Left lung (tissue), 14 donors: ENCODE measurements at places on chromosomes 7 and 10.

GRCh38 chr10:114077815-114078219, 34.2 kb downstream of the ADRB1 start:
- DNase-seq, result no peak

DNA sequence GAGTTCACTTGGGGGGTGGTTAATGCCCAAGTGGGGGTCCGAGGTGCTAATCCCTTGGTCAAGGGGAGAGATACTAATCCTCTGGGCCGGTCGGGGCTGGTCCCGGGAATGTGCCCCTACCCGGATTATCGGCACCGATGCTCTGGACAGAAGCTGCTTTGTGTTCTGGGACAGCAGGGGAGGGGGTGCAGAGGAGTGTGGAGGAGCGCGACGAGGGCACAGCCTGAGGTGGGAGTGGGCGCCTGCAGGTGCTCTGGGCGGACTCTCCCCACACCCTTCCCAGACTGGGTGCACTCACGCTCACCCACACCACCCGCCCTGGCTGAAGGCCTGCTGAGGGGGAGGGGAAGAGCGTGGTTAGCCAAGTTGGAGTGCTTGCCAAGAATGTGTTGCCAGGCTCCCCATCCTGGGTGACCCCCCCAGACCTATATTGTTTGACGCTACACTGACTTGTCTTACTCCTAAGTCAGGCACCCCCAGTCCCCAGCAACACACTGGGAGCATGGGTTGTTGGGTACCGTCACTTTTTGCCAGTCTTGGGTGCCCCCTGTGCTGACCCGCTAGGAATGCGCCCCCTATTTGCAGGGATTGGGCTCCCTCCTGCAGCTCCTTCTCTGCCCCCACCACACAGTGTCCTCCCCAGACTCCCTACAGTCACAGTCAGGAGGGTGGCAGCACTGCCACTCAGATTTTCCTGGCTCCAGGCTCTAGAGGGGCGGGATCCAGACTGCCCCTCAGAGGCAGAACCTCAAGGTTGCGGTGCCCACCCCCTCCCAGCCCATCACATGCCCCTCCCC, 1.2 kb downstream of the SLC4A2 start:
- DNase-seq, result no peak

DNA sequence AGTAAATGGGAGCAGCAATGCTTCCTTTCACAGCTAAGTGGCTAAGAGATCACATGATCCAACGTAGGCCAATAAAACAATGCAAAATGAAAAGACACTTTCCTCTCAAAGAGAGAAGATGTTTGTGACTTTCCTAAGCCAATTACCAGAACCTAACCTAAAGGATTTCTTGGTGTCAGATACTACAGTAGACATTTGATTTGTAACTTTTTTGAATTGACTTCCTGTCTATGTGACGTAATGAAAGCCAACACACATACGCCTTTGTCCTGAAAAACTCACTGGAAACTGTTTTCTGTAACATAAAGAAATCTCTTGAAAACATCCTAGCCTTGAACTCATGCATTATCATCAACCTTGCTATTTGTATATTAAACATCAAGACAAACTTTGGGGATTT, 417.1 kb downstream of the GPAM start:
- no peak for DNase-seq

GRCh38 chr7:47239034-47239433, 342.9 kb downstream of the TNS3 start:
- DNase-seq, result no peak

- no peak for DNase-seq
Observed at GRCh38 chr7:101823096-101823495, 5.7 kb downstream of the CUX1 start.

DNA sequence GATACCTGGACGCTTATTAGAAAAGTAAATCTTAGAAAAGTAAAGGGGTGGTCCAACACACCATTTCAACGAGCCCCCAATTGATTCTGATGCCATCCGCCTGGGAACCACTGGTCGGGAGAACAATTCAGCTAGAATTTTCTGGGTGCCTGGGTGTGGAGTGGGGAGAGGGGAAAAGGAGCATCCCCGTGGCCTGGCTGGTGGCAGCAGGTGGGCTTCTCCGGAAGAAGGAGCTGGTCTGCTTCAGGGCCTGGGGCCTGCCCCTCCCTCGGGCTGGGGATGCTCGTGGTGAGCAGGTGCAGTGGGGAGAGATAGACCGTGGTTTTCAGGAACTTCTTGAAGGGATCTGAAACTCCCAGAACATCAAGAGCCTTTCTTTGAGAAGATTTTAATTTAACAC, 39.9 kb upstream of the DUSP5 start:
- no peak for DNase-seq

- DNase-seq, result no peak
Observed at GRCh38 chr10:22438711-22439110, 93.4 kb downstream of the SPAG6 start.

DNA sequence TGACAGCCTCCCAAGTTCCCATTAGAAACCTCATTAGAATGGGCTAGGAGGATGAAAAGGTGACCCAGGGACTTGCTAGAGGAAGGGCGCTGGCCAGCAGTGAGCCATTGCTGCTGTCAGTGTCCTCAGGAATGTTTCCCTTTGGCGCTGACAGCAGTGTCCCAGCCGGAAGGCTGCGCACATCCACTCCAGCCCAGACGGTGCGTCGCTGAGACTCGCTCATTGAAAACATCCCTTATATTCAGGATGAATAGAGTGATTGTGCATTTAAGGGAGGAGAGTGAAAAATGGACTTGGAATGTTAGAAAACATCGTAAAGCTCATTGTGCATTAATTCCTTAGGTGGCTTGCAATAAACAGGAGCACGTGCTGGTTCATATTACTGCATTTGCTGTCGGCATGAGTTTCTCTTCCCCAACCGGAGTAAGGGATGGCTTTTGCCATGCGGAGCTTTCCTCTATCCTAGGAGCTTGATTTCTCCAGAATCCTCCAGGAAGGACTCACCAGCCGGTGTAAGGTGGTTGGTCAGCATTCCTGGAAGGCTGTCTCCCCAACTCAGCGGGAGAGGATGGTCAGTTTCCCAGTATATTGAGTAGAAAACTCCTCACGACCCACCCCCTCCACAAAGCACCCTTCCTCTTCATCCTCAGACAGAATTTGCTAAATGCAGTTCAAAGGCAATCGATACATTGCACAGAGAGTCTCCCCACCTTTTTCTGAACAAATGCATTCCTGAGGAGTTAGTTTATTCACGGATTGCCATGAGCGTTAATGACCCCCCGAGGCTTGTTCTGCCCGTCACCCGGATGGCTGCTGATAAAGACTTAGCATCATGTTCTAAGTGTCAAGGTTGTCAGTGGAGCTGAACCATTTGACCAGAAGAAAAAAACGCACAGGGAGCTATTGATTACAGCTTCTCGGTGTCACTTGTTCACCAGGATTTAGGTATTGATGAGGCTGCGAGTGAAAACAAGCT, 201.8 kb downstream of the EBF3 start:
- DNase-seq, result peak; percentile 18

DNA sequence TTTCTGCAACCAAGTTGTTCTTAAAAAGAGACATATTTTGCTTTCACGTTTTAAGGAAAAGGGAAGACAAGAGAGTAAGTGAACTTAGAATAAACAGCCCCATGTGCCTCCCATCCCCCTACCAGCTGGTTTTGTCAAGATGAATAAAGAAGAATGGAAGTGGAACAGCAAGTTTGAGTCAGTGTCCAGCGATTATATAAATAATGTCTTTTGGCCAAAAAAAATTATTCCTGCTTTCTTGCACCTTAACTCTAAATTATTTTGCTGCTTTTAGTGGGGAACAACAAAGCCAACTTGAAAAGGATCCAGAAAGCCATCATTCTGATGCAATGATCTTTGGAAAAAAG, 82.4 kb upstream of the TRIL start:
- no peak for DNase-seq

- DNase-seq, result no peak
Observed at GRCh38 chr7:23346316-23346715, 47.2 kb downstream of the MALSU1 start.

GRCh38 chr10:8554574-8554973, 500.1 kb downstream of the GATA3 start:
- DNase-seq, result no peak

DNA sequence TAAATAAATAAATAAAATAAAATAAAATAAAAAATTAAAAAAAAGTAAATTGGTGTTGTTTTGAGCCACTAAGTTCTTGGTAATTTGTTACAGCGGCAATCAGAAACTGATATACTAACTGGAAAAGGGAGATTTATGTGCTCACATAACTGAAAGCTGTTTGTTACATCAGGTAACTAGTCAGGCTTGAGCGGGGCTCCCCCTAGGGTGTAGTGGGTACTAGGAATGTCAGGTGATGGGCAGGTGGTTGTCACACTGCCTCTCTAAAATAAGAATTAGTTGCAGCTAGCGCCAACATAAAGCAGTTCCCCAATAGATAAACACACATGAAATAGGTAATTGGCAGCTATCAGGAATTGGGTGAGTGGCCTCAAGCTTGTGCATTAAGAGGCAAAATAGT, 1336.9 kb downstream of the XPNPEP1 start:
- no peak for DNase-seq
